ENCODE measurements at places on chromosomes 12 and 14. TPM values are rescaled to one million over a fixed set of nuclear protein-coding genes. Genes with fewer than 3 reads are reported as not detected.

The SIX1 gene
- total RNA-seq: 38.5 TPM

- peak; percentile 46 for DNase-seq
These were observed 45.4 kb upstream of the GALNT9 start for GRCh38 chr12:132374612-132375445.

DNA sequence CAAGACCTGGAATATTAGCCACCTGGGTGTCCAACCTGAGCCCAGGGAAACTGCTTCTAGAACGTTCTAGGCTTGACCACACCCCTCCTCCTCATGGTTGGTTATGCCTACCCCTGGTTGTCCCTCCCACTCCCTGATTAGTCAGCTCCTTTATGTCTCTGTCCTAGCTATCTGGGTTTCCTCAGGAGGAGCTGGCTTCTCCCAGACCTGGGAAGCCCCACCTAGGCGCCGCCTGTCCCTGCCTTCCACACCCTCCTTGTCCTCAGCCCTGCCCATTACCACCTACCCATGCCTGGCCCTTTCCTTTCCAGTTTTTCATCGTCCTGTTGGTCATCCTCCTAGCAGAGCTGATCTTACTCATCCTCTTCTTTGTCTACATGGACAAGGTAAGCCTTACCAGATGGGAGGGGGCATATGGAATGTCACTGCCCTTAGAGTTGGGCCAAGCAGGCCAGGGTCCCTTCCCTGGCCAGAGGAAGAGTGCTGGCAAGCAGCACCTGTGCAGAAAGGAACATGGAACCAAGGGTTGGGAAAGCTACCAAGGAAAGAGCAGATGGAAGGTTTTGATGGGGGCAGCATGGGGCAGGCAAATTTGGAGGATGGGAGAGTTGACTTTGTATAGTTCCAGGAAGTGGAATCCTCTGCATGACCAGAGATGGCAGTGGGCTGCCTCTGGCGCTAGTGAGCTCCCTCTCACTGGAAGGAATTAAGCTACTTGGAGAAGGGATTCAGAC lies 201.7 kb downstream of the TSPAN9 start:
- no peak for DNase-seq

- DNase-seq: peak; percentile 73
These were observed 1.2 kb downstream of the DUSP16 start for GRCh38 chr12:12561371-12562015.

DNA sequence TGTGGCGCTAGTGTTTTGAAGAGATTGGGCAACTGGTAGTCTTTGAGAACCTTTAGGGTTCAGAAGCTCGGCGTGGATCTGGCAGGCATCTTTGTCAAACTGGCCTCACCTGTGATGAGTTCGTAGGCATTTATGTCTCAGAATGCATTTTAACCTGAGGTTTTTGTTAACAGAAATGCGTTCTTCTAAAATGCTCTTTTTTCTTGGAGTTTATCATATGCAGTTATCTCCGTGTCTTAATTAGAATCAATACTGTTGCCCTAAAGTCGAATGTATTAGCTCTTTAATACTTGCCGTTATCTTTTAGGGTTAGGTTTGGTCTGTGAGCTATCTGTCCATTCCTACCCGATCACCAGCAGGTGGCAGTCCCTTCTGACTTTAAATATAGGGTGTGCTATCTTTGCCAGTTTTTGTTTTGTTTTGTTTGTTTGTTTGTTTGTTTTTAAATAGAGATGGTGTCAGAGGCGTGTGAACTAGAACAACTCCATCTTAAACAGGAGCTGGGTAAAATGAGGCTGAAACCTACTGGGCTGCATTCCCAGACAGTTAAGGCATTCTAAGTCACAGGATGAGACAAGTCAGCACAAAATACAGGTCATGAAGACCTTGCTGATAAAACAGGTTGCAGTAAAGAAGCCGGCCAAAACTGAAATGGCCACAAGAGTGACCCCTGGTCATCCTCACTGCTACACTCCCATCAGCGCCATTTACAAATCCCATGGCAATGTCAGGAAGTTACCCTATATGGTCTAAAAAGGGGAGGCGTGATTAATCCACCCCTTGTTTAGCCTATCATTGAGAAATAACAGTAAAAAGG lies 1.4 kb downstream of the ATF1 start:
- DNase-seq: no peak

DNA sequence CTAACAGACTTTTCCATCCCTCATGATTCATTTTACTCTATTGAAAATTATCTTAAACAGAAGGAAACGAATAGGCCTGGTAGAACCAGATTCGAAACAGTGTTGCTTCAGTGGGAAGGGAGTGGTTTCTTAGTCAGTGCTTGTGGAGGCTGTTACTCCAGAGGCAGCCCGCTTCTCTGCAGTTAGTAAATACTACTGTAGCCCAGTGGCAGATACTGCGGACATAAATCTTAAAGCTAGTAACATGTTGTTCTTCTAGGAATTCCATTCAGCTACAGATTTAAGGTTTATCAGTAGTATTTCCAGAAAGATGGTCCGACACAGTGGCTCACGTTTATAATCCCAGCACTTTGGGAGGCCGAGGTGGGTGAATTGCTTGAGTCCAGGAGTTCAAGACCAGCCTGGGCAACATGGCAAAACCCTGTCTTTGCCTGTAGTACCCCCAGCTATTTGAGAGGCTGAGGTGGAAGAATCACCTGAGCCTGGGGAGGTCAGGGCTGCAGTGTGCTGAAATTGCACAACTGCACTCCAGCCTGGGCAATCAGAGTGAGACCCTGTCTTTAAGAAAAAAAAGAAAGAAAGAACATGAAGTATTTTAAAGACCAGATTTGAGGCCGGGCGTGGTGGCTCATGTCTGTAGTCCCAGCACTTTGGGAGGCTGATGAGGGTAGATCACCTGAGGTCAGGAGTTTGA lies 45.9 kb downstream of the DIP2B start:
- DNase-seq: no peak

DNA sequence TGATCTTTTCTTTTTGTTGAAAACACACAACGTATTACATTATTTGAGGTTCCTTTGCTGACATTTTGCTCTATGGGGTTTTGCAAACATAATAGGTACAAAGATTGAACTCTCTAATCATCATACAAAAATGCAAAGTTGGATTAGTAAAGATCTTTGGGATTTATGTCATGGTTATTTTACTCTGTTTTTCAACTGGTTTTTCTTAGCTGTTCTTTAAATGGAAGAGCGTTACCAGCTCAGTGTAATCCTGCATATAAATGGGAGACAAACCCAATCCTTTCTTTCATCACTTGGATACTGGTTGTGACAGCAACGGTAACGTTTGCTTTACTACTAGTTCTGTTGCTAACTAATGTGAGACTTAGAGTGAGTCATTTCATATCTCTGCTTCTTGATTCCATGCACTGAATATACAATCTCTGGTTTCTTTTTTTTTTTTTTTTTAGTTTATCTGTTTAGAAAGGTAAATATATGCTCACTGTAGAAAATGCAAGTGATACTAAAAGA lies 104.9 kb upstream of the NOVA1 start:
- DNase-seq: no peak

- no peak for DNase-seq
These were observed 338.7 kb downstream of the SLC16A7 start for GRCh38 chr12:59934486-59934885.

GRCh38 chr12:12840580-12840899 lies 27.4 kb downstream of the DDX47 start:
- no peak for DNase-seq

GRCh38 chr12:13900718-13901117 lies 80.7 kb downstream of the GRIN2B start:
- DNase-seq: no peak

- peak; percentile 38 for DNase-seq
These were observed 40.6 kb downstream of the CHGA start for GRCh38 chr14:92963301-92964123.

The SOAT2 gene
- total RNA-seq: not detected

DNA sequence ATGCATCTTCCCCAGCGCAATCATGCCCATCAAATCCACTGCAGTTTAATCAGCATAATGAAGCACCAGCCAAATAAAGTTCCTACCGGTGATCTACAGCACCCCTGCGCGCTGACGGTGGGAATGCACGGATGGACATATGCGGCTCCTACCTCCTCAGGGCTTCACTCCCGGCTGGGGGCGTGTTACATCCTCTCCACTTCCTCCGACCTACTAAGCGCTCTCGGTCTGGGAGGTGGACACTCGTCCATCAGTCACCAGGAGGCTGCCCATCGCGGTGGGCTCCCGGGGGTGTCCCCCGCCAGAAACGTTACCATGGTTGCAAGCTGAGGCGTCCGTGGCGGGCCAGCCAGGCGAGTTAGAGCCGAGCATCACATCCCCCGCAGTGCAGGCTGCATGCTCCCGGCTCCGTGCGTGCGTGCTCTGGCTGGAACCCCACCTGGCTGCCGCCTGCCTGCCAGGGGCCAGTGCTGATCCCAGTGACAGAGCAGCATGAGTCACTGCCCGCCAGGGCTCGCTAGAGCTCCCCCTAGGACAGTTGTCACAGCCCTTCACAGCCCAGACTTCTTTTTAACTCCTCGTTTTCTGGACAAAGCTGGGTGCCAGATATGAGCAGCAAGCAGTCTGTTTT lies 73.0 kb downstream of the CIT start:
- DNase-seq: peak; percentile 75

The GYS2 gene
- total RNA-seq: 0.09 TPM

DNA sequence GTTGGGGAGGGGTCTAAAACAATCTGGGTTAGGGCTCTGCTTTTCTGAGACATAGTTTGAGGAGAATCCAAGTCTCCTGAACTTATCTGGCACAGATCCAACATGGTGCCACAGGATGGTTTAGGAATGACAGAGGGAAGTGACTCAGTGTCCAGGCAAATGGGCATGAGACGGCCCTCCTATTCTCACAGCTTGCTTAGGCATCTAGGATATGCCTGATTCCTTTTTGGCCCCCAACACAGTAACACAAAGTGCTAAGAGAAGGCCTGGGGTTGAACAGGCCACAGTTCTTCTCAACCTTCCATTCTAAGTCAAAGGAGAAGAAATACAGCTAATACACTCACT lies 117.7 kb downstream of the ZFP36L1 start:
- no peak for DNase-seq

GRCh38 chr12:49980501-49981349 lies 8.0 kb downstream of the AQP6 start:
- peak; percentile 21 for DNase-seq

DNA sequence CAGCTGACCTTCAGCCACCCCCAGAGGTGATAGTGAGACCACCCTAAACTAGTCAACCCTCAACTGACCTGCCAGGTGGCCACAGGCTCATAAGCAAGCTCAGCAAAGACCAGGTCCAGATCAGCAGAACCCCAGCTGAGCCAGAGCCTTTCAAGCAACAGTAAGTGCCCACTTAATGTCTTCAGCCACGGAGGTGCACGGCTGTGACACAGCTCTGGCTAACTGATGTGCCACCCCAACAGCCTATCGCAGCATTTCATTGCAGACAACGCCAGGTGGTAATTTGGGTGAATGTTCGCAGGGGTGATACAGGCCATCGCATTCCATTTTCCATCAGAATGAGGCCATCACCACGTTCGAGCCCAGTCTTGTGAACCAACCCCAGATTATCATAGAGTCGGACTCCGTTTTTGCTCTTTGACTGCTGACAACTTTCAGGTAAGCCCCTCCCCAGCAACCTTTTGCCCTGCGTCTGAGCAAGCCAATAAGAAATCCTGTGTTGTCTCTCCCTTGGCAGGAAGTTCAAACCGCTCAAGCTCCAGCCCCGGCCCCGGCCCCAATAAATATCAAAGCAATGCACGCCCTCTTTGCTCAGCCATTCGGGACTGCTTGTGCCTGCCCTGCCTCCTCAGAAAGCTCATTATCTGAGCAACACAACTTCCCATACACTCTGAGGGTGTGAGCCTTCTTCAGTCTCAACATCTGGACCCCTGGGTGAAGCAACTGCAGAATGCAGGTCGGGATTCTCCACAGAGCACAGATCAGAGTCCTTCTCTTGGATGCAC lies 44.4 kb downstream of the JAG2 start:
- DNase-seq: no peak

DNA sequence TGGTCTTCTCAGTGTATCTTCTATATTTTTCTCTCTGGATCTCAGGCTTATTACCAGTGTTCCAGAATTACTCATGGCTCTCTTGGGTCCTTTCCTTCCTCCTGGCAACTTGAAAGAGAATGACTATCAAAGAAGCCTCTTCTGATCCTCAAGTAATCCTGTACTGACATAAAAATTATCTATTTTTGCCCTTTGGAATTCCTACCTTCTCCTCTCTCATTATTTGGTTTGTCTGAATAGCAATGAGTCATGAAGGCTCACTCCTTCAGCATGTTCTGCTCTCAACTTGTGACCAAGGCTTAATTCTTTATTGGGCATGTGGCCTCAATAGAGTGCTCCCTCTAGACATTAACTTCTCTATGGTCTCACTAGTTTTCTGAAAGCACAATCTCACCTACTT lies 553.6 kb upstream of the ATP2B1 start:
- DNase-seq: no peak

DNA sequence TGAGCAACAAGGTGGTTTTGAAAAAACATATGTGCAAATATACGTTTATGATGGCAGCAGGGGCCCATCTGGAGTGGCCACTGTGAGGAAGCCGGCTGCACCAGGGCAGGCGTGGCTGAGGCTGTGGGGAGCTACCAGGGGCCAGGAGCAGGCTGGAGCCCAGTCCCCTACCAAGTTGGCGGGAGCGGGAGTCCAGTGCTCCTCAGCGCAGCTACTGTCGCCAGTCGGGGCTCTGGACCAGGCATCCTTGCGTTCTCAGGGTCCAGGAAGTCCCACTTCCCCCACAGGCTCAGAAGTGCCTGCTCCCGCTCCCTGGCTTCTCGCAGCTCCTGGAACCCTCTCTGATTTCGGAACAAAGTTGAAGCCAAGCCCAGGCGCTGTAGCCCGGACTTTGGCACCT lies 1377.5 kb upstream of the FLRT2 start:
- no peak for DNase-seq

The TAS2R50 gene
- 0.39 TPM for total RNA-seq

- DNase-seq: no peak
These were observed 24.7 kb upstream of the ATP5MC2 start for GRCh38 chr12:53700567-53700966.

The ARHGEF40 gene
- 18.7 TPM for total RNA-seq

- no peak for DNase-seq
These were observed 13.7 kb upstream of the VPS37B start for GRCh38 chr12:122909442-122910288.

DNA sequence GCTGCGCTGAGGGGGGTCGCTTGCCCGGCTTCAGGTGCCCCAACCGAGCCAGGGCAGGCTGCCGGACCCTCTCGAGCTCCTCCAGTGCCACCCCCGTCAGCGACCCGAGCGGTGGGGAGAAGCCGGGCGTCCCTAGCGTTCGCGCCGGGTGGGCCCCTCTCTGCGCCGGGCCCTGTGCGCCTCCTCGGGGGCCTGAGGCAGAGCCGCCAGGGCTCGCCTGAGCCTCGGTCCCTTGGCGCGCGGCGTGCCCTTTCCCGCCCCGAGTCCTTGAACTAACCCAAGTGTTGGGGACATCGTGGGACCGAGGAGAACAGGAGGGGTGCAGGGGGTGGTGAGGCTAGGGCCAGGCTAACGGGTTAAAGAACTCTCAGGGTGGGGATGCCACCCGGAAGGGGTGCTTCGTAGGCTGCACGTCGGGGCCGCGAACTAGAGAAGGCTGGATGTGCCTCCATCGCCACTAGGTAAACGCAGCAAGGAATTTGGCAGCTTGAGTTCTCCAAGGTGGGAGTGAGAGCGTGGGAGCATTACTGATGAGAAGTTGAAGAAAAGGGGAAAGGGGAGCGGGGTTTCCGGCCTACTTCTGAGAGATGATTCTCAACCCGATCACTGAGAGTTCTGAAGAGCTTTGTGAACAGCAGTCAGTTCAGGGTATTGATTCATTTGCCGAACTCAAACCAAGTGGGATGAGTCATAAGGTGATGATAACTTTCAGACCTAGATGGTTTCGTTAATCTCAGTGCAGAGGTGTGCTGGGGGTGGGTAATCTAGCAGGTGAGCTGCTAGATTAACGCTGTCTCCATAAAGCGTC lies 618 bp downstream of the RNF34 start:
- peak; percentile 53 for DNase-seq
